ENCODE measurements at places on chromosomes 2 and 18.

GRCh38 chr2:223882715-223883114, 45.3 kb upstream of the AP1S3 start:
- no peak for DNase-seq

GRCh38 chr2:31137211-31138036, 816 bp downstream of the GALNT14 start:
- DNase-seq: no peak

GRCh38 chr2:37902991-37903390, 22.1 kb upstream of the RMDN2 start:
- DNase-seq: no peak

- peak; percentile 90 for DNase-seq
Observed at GRCh38 chr18:59249199-59249774, 24.0 kb downstream of the RAX start.

DNA sequence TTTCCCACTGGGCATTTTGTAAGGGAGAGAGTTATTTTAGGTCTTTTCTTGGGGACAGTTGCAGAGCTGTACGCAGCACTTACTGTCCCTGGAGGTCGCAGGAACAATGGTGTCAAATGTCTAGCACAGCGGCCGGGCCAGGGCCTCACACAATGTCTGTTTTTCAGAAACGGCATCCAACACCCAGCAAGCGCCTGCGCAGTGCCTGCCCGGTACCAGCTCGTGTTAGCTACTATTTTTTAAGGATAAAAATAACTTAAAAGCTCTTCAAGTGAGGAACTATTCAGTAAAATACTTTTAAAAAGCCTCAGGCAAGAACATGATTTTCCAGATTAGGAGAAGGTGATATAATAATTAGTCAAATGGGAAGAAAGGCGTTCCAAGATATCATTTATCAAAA, 90.0 kb downstream of the MBP start:
- no peak for DNase-seq

DNA sequence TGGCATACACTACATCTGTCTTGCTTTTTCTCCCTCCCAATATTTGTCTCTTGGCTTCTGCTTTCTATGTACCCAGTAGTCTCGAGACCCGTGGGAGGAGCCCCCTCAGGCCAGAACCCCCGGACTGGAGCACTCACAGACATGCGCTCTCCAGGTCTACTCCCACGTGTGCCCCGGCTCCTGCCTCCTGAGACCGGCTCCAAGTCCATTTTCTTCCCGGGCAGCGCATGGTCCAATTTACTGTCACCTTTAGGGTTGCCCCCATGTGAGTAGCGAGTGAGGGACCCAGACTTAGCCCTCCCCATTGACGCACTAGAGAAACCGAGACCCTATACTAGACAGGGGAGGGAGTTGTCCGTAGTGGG, 11.8 kb upstream of the TEX51 start:
- no peak for DNase-seq

DNA sequence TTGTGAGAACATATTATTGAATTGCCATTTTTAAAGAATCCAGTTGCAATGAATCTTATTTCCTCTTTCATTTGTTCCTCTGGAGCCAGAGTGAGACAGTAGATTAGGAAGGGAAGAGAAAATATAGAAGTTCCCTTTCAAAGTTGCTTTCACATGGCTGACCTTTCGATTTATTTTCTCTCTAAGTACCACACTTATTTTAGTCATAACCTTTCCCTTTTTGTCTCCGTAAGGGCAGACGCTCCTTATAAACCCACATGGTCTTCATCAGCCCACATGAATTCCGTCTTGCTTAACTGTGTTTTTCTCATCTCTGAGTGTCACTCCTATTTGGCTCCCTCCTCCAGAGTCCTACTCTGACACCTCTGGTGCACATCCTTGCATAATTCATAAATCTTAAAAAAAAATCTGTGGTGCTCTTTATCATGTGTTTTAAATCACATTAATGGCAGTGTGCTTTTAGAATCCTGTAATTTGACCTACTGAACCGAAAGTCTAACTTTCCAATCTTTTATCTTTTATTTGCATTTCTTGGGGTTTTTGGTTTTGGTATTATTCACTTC, 38.5 kb upstream of the ZNF396 start:
- peak; percentile 62 for DNase-seq

- DNase-seq: no peak
Observed at GRCh38 chr18:26960911-26961310, 95.4 kb upstream of the AQP4 start.

- no peak for DNase-seq
Observed at GRCh38 chr2:197254776-197255530, 55.6 kb downstream of the ANKRD44 start.
